ENCODE measurements at places on chromosomes 7 and 10.
A peak's percentile ranks its signal among the peaks of the same experiment; 100 is the strongest.

- DNase-seq: no peak
These were observed 99.2 kb downstream of the FOXL3 start for GRCh38 chr7:388961-389701.

- peak; percentile 74 for DNase-seq
These were observed 166.1 kb downstream of the ST7 start for GRCh38 chr7:117119192-117119924.

- no peak for DNase-seq
These were observed 57.9 kb downstream of the MGMT start for GRCh38 chr10:129524936-129525335.

DNA sequence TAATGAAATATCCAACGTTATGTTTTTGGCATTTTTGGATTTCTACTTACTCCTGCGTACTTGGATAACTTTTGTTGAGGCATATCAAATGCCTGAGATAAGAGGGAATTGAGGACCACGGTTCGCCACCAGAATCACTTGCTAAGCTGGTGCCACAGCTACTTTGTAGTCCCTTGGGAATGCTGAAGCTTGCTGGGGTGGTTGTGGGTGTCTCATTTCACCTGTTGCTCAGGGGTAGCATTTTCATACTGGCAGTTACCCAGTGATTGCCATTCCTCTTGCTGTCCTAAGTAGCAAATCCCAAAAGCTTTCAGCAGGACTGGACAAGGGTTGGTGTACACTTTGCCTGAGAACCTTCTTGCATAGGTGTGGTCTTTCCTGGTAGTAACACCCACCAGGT lies 75.2 kb downstream of the CREB5 start:
- DNase-seq: no peak

DNA sequence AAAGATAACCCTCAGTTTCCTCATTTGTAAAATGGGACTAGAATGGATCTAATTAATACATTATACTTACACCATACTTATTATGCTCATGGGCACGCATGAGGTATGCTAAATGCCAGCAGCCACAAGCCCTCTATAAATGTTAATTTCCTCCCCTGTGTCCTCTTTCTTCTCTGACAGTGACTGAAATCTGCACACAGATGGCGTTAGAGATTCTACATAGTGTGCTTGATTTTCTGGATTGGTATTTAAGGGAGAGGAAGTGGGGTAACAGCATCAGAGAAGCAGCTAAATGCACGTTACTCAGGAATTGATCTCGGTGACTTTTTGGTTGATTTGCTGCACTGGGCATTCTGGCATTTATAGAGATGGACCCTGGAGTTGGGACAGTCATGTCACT lies 568.5 kb downstream of the CALN1 start:
- DNase-seq: no peak

DNA sequence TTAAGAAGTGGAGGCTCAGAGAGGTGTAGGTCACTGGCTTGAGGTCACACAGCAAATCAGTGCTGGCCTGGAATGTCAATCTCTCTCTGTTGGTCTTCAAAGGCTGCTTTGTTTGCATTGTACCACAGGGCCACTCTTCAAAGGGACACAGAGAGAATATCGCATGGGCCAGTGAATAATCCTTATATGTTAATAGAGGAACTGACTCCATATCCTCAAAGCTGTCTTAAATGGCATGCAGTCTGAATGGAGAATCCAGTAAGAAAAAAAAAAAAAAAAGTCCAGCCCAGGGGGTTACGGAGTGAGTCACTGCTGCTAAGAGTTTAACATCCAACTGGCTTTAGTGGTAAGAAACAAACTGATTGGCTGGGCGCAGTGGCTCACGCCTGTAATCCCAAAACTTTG lies 54.1 kb downstream of the NRAP start:
- DNase-seq: no peak

GRCh38 chr7:74174606-74175082 lies 488 bp downstream of the EIF4H start:
- peak; percentile 64 for DNase-seq

GRCh38 chr7:10222976-10223375 lies 750.7 kb upstream of the PHF14 start:
- no peak for DNase-seq

GRCh38 chr10:11522821-11523245 lies 88.6 kb downstream of the USP6NL start:
- no peak for DNase-seq

GRCh38 chr10:6123532-6123931 lies 34.7 kb downstream of the RBM17 start:
- no peak for DNase-seq

- DNase-seq: no peak
These were observed 114.6 kb downstream of the EPC1 start for GRCh38 chr10:32232378-32232777.

GRCh38 chr10:124091646-124092249 lies 1.6 kb downstream of the CHST15 start:
- DNase-seq: no peak

DNA sequence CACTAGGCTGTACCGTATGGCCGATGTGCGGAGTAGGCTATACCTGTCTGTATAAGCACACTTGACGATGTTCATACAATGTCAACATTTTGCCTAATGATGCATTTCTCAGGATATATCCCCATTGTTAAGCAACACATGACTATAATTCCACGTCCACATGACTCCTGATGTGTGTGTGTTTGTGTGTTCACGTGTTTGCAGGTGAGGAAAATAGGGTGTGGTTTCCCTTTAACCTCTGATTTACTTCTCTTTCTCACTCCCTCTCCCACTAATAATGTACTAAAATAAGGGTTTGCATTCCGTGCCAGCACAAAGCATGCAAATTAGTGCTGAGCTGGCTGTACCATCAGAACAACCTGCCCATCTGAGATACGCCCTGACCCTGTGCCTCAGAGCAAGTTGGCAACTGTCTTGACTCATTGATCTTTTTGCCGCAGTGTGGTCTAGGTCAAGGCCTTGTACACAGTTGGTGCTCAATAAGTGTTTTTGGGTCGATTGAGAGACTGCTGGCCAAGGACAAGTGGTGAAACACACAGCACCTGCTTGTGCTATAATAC lies 64.6 kb upstream of the DOCK1 start:
- no peak for DNase-seq

DNA sequence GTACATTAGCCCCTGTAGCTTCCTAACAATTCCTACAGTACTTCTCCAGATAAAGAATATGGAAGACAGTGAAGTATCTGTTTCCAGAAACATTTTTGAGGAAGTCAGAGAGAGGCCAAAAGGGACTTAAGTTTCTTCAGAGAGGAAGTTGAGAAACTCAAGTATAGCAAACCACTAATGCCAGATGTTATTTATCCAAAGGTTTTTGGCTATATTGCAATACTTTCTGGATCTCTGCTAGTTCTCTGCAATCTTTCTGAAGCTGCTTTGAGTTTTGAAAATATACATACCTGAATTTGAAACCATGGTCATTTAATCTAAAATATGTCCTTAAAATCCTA lies 64.7 kb downstream of the BICC1 start:
- no peak for DNase-seq

- DNase-seq: no peak
These were observed 123.7 kb upstream of the FAM3C start for GRCh38 chr7:121519548-121520521.

GRCh38 chr10:24744946-24745345 lies 21.3 kb upstream of the ARHGAP21 start:
- no peak for DNase-seq
